ENCODE measurements at places on chromosomes 12 and 14.

GRCh38 chr12:5230861-5231260 is 187.2 kb downstream of the KCNA5 start:
- no peak for DNase-seq

DNA sequence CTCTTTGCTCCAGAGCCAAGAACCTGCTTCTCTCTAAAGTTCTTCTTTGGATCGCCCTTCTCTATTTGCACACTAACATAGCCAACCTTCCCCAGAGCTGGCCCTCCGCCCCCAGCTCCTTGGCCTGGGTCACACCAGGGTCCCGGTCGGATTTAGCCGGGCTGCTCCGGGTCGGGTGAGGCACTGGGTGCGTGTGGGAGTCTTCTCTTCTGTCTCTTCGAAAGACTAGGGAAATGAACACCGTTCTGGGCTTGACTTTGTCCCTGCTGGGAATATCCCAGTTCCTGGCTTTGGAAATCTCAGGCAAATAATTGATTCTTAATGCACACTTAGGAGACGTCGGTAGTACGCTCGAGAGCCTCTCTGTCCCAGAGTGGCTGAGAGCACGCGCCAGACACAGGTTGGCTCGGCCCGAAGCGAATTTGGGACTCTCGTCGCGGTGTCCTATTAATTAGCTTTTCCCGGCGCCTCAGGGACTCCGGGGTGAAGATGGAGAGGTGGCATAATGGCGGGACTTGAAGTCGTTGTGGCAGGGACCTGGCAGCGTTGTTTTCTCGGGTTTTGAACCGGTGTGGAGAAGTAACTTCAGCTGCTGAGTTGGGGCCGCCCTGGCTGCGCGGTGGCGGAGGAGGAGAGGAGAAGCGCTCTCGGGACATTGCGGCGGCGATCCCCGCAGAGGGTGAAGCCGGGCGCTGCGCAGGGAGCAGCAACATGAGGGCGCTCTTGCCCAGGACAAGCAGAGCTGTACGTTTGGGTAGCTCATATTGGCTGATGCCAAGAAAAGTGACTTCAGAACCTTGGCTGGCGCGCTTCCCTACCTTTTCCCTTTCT is 7.5 kb downstream of the FOXG1 start:
- peak; percentile 66 for DNase-seq

- DNase-seq = peak; percentile 72
Observed at GRCh38 chr12:19200261-19200660, 70.7 kb downstream of the PLEKHA5 start.

GRCh38 chr12:104280111-104280510 is 23.4 kb upstream of the EID3 start:
- DNase-seq = no peak

- DNase-seq = peak; percentile 11
Observed at GRCh38 chr14:30330445-30330844, 228.5 kb upstream of the G2E3 start.

DNA sequence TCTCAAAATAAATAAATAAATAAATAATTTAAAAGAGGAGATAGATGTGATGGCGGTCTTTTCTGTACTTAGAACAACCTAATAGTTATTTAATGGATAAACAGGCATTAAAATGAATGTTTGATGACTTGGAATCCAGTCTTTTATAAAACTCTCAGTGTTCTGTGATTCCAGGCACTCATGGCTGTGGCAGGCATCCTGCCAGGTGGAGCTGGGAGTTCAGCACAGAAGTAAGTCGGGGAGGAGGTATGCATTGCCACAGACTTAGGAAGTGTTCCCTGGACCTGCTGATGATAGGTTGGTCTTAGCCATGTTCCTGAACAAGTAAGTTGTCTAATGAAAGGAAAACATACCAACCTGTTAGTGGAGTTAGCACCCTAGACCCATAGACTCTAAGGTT is 126.3 kb downstream of the CACNA1C start:
- DNase-seq = peak; percentile 22

DNA sequence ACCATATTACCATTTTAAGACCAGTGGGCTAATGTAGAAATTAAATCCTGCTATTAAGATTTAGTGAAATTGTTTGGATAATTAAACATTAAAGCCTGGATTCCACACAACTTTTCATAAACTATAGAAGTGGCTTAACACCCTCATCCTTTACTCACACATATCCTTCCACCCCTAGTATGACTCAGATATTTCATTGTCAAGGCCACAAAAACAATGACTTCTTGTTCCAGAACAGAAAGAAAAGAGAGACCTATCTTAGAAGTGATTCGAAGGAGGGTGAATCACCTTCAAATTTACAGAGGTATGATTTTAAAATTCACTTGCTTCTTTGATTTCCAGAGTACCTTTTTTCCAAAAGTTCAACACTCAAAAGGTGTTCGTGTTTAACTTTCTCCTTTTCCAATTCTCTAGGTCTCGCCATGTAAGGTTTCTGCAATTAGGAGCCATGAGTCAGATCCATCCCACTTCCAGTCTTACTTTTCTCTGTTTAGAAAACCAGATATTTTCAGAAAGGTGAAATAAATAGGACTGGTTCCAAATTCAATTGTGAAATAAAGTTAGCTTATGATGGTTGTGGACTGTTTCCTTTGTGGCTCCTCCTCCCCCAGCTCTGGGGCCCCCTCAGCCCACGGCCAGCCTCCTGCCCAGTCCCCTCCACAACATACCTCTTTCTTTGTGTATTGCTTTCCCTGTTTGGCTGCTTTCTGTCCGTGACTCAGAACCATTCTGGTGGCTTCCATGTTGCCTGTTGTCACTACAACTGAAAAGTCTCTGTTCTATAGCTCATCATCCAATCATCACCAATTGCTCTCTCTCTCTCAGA is 24.6 kb upstream of the MGP start:
- peak; percentile 45 for DNase-seq

GRCh38 chr12:45224311-45224710 is 8.4 kb downstream of the ANO6 start:
- no peak for DNase-seq

- no peak for DNase-seq
Observed at GRCh38 chr12:19387161-19387560, 52.1 kb upstream of the AEBP2 start.

DNA sequence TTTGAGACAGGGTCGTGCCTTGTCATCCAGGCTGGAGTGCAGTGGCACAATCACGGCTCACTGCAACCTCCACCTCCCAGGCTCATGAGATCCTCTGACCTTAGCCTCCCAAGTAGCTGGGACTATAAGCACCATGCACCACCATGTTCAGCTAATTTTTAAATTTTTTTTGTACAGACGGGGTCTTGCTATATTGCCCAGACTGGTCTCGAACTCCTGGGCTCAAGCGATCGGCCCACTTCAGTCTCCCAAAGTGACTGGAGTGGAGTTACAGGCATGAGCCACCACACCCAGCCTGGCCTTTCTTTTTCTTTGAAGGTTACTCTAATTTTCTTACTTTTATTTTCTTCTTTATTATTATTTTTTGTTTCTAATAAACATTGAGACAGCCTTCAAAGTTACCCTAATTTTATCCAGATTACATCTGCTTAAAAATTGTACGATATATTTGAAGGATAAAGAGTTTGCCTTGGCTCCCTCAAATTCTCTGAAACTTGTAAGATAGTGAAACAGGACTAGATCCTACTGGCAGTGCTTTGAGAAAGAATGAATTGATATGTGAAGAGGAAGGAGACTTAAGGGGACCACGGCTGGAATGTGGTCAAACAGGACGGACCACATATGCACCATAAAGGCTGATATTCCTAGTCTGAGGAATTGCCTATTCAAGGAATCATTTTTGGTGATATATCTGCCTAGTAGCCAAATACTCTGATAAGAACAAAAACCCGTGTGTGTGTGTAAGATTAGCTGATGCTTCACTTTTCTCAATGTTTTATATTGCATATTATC is 14.1 kb upstream of the SINHCAF start:
- no peak for DNase-seq

- DNase-seq = no peak
Observed at GRCh38 chr12:128660532-128661225, 163.1 kb downstream of the SLC15A4 start.

- no peak for DNase-seq
Observed at GRCh38 chr12:116636608-116637519, 77.7 kb downstream of the MAP1LC3B2 start.

- DNase-seq = peak; percentile 25
Observed at GRCh38 chr14:50013198-50013918, 103.0 kb downstream of the VCPKMT start.

GRCh38 chr14:38089123-38089522 is 118.6 kb upstream of the SSTR1 start:
- no peak for DNase-seq

DNA sequence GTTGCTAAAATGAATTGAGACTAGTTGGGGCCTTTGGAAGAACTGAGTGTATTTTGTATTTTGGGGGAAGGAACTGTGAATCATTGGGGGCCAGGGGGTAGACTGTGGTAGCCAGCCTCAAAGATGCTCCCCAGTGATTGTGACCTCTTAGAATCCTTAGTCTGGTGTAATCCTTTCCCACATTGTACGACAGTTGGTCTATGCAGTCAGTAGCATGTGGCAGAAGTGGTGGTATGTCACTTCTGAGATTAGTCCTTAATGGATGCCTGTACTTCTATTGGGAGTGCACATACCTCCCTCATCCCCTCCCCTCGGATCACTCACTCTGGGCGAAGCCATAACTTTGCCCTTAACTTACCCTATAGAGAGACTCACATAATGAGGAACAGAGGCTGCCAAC is 48.0 kb downstream of the USP15 start:
- DNase-seq = no peak

DNA sequence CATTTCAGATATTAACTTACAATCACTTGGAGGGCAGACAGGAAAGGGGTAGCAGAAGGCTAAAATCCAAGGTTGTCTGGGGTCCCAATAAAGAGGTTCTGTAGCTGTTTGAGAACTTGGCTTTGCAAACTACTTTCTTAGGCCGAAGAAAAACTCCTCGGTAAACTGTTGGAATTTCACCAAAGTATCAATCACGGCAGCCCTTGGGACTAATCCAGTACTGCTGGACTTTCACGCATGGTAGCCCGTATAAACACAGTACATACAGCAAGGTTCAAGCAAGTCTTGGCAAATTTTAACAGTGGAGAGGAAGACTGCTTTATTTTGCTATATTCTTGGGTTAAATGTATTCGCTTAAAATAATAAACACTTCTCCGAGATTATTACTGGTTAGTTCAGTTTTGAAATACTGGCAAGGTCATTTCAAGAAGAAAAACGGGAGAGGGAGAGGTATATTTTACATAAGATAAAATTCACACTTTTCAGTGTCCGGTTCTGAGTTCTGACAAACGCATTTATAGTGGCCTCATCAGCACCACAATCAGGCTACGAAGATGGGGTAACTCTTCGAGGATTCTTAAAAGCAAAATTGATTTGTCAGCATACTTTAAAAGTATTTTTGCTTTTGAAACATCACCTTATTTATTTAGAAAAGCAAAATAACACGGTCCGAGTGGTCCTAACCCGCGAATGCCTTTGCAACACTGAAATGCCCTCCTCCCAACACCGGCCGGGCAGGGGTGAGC is 1.3 kb downstream of the SETD3 start:
- DNase-seq = peak; percentile 15

DNA sequence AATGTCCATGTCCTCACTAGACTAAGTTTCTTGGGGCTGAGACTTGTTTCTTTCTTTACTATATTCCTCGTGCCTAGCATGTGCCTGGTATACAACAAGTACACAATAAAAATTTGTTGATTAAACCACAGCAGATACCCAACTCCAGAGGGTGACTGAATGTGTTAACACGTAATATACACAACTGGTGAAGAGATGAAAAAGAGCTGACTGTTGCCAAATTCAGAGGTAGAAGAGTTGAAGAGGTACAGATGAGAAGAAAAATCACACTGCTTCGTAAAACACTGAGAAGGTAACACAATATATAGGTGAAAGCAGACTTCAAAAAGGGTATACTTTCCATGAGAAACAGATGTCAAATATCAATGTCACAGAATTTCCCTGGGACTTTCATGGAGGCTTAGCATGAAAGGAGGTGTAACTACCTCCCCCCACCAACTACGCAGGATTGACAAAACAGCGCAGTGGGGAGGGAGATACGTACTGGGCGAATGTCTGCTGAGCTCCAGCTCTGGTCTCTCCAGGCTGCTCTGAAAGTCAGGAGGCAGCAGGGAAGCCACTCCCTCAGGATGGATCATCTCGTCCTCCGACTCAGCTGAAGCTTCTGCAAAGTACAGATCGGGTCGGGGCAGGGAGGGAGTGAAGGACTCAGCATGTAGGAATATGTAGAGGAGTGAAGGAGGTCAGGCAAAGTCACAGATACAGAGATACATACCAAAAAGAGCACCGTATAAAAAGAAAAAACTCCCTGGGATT is 5.3 kb downstream of the ACIN1 start:
- no peak for DNase-seq

GRCh38 chr14:64701660-64702059 is 2.6 kb upstream of the PLEKHG3 start:
- no peak for DNase-seq

DNA sequence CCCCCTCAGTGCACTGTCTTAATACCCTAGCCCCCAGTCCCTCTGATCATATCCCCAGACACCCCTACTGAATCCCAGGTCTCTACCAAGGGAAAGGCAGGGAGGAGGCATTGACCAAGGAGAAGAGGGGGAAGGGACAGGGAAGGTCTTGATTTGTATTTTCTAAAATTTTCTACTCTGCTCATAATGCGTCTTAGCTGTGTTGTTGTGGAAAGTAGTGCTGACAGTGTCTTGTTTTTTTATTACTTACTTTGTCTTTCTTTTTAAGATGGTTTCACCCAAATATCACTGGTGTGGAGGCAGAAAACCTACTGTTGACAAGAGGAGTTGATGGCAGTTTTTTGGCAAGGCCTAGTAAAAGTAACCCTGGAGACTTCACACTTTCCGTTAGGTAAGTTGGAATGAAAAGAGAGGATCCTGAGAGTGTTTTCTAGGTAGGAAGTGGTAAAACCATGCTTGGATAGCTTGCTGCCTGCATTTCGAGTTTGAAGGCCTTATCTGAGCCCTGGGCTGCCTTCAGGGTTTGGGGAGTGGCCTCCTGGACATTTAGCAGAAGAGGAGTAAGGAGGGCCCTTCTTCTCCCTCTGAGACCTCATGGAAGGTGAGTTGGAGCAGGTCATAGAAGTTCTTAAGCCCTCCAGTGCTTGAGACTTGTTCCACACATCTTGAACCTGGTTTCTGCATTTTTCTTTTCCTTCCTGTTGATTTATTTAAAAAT is 27.4 kb downstream of the PTPN11 start:
- no peak for DNase-seq

DNA sequence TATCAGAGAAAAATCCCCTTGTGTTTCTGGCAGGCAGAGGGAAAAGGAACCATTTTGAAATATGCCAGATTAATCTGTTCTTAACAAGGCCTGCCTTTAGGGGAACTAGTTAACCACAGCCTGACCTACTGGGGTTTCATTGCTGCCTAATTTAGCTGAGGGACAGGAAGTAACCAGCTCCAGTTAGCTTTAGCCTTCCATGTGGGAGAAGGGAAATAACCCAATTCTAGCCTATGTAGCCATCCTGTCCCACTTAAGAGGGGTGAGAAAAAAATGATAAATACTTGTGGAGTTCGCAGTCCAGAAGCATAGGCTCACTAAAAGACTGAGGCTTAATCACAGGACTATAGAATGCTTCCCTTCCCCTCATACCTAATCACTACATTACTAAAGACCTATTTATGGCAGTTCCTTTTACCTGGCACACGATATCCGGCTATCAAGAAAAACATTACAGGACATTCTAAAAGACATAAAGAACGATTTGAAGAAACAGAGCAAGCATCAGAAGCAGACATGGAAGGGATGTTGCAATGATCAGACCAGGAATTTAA is 22.8 kb downstream of the COX8C start:
- DNase-seq = no peak

GRCh38 chr12:105993766-105994555 is 144.8 kb downstream of the NUAK1 start:
- DNase-seq = no peak
